ENCODE measurements at places on chromosomes 5 and 9.

DNA sequence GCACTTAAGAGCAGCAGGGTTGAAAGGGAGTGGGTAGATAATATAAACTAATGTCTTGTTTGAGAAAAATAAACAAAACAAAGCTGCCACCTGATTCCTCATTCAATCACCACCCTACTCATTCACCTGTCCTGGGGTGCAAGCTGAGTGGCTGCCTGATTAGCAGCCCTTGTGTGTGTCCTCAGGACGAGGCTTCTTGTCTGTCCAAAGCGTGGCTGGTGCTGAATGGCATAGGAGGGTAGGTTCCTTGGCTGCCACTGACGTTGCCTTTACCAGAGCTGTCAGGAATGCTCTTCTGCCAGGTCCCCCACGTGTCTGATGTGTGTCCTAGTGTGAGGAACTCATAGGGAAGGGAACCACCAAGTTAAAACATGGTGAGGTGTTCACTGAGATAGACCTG, 146.6 kb upstream of the SLC24A2 start:
- DNase-seq: no peak

- no peak for DNase-seq
Observed at GRCh38 chr5:124511791-124512190, 234.6 kb downstream of the ZNF608 start.

GRCh38 chr9:132864691-132865090, 13.4 kb downstream of the AK8 start:
- no peak for DNase-seq

- no peak for DNase-seq
Observed at GRCh38 chr5:81533629-81534405, 139.9 kb upstream of the ACOT12 start.

DNA sequence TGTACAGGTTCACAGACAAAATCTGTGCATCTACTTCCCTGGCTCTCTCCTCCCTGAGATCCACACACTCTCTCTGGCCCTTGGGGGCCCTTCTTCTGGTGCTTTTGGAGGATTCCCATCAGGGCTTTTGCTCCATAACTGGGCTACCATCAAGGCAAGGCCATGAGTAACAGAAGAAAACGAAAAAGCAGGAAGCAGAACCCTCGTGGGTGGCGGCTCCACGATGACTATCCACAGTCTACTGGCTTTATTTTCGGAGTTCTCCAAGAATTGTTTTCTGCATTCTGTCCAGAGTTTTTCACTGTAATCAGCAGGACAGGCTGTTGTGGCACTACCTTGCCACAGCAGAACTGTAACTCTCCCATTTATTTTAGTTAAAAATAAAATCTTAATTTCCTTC, 19.9 kb downstream of the PNPLA7 start:
- DNase-seq: no peak

GRCh38 chr9:91248707-91249106, 113.0 kb downstream of the AUH start:
- DNase-seq: no peak

DNA sequence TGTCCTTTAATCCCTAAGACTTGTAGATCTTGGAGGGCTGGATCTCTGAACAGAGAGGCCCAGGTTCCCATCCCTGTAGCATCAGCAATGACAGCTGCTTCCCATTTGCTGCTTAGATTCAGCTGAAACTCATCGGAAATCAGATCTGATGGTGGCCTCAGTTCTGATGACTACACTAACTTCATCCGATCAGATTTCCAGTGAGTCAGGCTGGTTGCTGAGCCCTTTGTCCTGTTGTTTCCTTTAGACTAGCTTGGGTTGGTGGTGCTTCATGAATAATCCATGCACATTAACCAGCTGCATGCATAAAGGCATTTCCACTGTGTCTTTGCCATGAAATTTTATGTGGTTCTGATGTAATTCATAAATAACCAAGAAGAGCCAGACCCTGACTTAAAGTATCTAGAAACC, 195.2 kb upstream of the TUT7 start:
- DNase-seq: no peak
